Transverse colon (tissue), 4 donors: ENCODE measurements at places on chromosomes 16 and 17. TPM values are rescaled to one million over a fixed set of nuclear protein-coding genes. Genes with fewer than 3 reads are reported as not detected.

- H3K27ac ChIP-seq: no peak overlapping the region
- no peaks in the 10 kb centered on the region for H3K36me3 ChIP-seq
- H3K27me3 ChIP-seq: no peaks in the 10 kb centered on the region
- no peaks in the 10 kb centered on the region for H3K4me1 ChIP-seq
- DNase-seq: no peak
Observed at GRCh38 chr16:52863000-52863399, 189.7 kb downstream of the CHD9NB start.

DNA sequence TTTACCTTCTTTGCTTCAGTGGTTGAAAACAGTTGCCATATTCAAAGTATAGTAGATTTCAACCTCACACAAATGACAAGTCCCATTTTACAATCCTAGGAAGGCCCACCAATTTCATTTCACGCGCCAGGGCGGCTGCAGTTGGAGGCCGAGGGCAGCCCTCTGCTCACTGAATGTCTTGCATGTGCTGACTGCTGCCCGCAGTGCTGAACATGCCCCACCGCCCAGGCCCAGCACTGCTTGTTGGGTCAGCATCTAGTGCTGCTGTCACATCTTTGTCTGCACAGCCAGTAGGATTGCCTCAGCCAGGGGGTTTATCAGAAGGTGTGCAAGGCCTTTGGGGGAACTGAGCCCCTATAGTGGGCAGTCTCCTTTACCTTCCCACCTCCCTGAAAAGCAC, 11.5 kb downstream of the SMCR8 start:
- H3K27me3 ChIP-seq: no peaks in the 10 kb centered on the region
- no peak overlapping the region for H3K4me3 ChIP-seq
- no peak for DNase-seq
- H3K36me3 ChIP-seq: peaks cover 10% of the 10 kb centered on the region
- no peak overlapping the region for H3K27ac ChIP-seq

DNA sequence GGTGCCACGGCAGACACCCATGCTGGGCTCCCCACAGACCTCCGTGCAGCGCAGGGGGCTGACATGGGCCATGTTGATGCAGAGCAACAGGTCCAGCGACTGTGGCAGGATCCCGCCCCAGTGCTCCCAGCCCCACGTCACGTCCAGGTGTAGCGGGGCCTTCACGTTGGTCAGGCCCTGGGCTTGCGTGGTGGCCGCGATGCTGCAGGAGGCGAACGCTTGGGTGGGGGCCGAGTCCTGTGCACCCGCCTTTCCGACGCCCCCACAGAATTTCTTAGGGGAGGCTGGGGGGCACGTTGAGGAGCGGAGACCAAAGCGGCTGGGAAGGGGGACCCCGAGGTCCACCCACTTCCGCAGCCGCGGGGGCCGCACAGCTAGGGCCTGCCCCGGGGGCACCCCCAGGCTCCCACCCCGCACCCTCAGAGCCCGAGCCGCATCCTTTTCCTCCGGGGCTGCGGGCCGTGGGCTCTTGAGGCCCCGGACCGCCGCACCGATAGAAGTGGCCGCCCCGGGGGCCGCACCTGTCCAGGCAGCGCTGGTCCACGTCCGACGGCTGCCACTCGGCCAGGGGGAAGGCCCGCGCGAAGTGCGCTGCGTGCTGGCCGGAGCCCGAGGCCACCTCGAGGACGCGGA, 416 bp downstream of the METTL26 start:
- H3K36me3 ChIP-seq: no peaks in the 10 kb centered on the region
- H3K4me3 ChIP-seq: peak overlapping the region; percentile 94
- H3K4me1 ChIP-seq: peaks cover 24% of the 10 kb centered on the region
- DNase-seq: no peak
- peak overlapping the region; percentile 100 for H3K27ac ChIP-seq

The TACO1 gene
- 34.8 TPM for total RNA-seq

DNA sequence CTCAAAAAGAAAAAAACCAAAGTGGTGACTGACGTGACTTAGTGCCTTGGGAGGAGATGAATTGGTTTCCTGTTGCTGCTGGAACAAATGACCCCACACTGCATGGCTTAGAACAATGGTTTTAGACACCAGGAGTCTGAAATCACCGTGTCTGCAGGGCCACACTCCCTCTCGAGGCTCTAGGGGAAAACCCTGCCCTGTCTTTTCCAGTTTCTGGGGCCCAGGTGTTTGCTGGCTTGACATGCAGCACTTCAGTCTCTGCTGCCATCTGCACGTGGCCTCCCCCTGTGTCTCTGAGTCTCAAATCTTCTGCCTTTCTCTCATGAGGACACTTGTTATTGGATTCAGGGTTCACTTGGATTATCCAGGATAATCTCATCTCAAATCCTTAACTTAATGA, 323.8 kb upstream of the TNRC6C start:
- H3K4me3 ChIP-seq: no peak overlapping the region
- DNase-seq: peak; percentile 20
- H3K36me3 ChIP-seq: no peaks in the 10 kb centered on the region
- no peak overlapping the region for H3K27ac ChIP-seq
- H3K4me1 ChIP-seq: no peaks in the 10 kb centered on the region

GRCh38 chr16:61296814-61297213, 739.4 kb downstream of the CDH8 start:
- H3K4me1 ChIP-seq: no peaks in the 10 kb centered on the region
- H3K27me3 ChIP-seq: no peaks in the 10 kb centered on the region
- no peak overlapping the region for H3K27ac ChIP-seq
- H3K36me3 ChIP-seq: no peaks in the 10 kb centered on the region
- no peak overlapping the region for H3K4me3 ChIP-seq

GRCh38 chr16:84042879-84043485, 387 bp upstream of the SLC38A8 start:
- no peaks in the 10 kb centered on the region for H3K4me1 ChIP-seq
- DNase-seq: no peak
- no peaks in the 10 kb centered on the region for H3K36me3 ChIP-seq

GRCh38 chr17:49572226-49572625, 3.4 kb upstream of the NXPH3 start:
- H3K4me3 ChIP-seq: no peak overlapping the region
- no peak for DNase-seq
- peaks cover 45% of the 10 kb centered on the region for H3K4me1 ChIP-seq
- peaks cover 31% of the 10 kb centered on the region for H3K27me3 ChIP-seq
- H3K36me3 ChIP-seq: no peaks in the 10 kb centered on the region

The RND2 gene
- total RNA-seq: not detected

- no peaks in the 10 kb centered on the region for H3K36me3 ChIP-seq
- no peak overlapping the region for H3K27ac ChIP-seq
- H3K4me1 ChIP-seq: no peaks in the 10 kb centered on the region
- no peak overlapping the region for H3K4me3 ChIP-seq
Observed at GRCh38 chr16:27381236-27381635, 20.7 kb upstream of the IL21R start.

DNA sequence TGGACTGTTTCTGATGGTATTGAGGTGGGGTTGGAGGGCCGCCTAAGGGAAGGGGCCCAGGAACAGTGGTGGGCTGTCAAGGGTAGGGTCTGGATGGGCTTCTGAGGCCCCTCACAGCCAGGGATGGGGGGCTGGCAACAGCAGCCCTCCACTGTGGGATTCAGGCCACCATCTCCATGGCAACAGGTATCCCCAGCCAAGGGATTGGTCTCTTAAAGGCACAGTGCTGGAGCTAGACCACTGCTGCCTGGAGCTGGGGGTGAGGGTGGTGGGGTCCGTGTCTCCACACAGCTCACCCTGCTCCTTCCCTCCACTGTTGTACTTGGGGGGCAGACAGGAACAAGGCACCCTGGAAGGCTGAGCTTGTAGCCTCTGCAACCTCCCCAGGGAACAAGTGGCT, 41.8 kb downstream of the PSME3IP1 start:
- no peak for DNase-seq
- H3K27ac ChIP-seq: peak overlapping the region; percentile 2
- no peaks in the 10 kb centered on the region for H3K36me3 ChIP-seq
- no peaks in the 10 kb centered on the region for H3K27me3 ChIP-seq

The MEOX1 gene
- not detected for total RNA-seq

The TRPV2 gene
- total RNA-seq: 2.4 TPM
